ENCODE measurements at places on chromosomes 3 and 15. TPM values are rescaled to one million over a fixed set of nuclear protein-coding genes. Genes with fewer than 3 reads are reported as not detected.
A peak's percentile ranks its signal among the peaks of the same experiment; 100 is the strongest.

DNA sequence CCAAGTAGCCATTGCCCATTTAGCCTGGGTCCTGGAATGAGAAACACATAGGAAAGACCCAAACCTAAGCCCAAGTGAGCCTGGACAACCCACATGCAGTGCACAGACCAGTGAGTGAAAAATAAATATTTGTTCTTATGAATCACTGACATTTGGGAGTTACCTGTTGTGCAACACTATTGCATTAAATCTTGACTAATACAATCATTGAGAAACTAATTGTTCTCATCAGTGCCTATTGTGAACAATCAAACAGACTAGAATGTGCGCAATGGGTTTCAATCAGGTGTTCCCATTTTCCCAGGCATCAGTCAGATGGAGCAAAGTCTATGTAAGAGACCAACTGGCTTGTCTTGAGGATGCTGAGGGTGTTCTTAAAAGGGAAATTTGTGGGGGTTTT lies 54.7 kb upstream of the CNOT10 start:
- no peak for DNase-seq

- DNase-seq, result no peak
Measured at GRCh38 chr3:117788061-117788460, 1078.5 kb downstream of the TUSC7 start.

DNA sequence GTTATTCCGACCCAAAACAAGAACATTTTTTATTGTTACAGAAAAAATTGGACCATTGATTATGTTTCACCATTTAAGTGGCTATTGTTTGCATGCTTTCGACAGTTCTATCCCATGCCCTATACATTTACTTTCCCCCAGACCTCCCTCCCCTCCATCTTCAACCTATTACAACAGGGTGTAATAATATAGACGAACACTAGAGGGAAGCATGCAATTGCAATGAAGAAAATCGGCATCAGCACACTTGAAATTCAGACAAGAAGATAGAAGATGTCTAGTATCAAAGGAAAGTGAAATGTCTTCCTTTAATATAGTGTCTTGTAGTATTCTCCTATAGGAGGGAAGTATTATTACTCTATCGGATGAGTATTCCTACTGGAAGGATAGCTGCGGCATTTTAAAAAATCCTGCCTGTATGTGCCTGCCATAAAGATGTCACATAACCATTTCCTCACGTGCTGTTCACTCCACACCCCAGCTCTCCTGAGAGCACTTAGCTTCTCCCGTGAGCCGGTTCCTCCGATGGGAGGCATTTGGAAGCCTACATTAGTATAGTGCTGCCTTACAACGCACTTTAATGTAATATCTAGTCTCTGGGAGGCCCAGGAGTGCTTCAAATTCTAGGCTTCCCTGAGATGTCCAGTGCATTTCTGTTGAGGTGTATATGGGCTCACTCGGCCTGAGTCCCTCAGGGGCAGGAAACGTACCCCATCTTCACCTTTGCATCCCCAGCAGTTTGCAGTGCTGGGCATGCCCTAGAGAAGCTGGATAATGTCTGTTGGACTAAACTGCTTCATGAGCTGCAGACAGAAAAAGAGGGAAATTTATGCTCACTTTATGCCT lies 17.8 kb upstream of the ERICH6 start:
- no peak for DNase-seq

DNA sequence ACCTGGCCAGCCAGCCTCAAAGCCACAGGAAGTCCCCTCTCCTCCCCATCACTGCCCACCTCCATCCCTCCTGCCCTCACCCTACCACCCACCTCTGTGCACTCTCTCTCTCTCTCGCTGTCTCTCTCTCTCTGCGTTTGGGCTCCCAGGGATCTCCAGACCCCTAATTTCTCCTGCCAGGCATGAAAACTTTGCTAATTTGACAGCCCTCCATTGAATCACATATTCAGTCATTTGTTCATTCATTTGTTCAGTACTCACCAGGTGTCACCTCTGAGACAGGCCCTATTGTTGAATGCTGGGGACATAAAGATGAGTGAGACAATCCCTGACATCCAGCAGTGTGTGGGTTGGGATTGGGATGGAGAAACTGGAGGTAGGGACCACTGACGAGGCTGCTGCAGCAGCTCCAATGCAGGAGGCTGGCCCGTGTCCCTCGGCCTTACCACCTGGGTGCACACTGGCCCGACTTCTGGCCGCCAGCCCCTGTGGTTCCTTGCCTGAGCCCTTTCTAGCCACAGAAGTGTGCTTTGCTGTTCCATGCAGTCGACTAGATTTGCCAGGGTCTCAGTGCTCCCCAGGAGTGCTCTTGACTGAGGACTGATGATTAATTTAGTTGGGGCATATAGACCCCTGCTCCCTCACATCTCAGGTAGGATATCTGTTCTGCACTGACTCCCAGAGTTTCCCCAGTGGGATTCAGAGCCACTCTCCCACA lies 38.6 kb upstream of the TSEN2 start:
- no peak for DNase-seq

GRCh38 chr3:61774279-61774890 lies 213.0 kb downstream of the PTPRG start:
- DNase-seq, result no peak

DNA sequence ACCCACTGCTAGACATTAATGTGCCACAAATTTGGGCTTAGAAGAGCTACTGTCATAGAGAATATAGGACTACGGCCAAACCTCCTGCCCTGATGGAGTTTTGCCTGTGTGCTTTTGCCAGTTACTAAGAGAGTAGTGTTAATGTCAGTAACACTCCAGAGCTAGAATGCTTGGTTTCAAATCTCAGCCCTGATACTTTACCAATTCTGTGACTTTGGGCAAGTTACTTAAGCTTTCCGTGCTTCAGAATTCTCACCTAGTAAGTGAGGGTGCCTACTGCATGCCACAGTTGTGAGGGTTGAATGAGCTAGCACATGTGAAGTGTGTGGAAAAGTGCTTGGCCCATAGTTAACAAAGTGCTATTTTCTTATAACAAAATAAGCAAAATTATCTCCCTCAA lies 10.9 kb upstream of the ITGA11 start:
- no peak for DNase-seq

DNA sequence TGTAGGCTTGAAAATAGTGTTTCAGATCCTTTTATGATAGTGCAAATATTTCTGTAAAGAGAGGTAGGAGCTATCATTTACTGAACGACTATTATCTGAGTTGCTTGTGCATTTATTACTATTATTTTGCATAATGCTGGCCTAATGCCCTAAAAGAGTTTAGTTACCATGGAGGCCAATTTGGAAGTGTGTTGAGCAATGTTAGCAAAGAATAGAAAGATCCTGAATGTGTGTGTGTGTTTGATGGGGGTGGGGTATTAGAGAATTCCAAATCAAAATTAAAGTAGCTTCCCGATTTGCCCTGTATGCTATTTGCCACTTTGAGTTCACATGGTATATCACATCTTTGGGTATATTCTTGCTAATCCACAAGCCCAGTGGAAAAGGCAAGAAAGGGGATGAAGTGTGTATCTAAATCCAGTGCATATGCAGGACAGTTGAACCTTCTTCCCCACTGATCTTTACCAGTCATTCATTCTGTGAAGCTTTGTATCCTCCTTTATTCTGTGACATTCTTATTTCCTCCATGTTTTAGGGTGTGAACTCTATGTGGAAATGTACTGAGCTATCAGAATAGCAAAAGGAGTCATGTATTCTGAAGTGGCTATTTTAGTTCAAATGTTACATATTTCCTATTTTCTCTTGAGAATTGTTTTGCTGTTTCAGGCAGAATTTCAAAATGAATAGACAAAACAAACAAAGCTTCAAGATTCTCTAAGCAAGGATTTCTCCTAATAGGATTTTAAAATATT lies 45.7 kb upstream of the PLSCR5 start:
- no peak for DNase-seq

GRCh38 chr3:78792212-78792611 lies 975.6 kb downstream of the ROBO1 start:
- DNase-seq, result no peak

GRCh38 chr3:9135930-9136525 lies 113.4 kb downstream of the SRGAP3 start:
- no peak for DNase-seq

DNA sequence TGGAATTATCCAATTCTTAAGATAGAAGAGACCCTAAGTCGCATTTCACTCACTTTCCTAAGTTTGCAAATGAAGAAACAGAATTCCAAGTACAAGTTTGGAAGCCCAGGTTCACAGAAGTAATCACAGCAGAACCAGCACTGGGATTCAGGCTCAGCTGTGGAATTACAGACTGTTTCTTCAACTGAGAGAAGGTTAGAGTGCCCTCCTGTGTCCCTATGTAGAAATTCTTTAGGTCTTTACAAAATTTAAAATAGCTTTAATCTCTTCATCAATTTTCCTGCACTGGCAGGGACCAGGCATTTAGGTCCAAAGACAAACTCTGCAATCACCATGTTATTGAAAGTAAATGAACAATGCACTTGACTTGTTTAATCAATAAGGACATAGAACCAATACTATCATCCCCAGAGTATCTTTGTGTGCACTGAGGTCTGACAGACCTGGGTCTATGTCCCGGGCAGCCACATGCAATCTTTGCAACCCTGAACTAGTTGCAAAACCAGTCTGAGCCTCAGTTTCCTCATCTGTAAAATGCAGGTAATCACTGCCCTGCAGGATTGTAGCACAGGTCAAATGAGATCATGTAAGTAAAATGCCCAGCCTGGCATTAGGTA lies 96.3 kb upstream of the ZBED2 start:
- DNase-seq, result no peak

GRCh38 chr15:76075046-76075445 lies 15.3 kb downstream of the TMEM266 start:
- DNase-seq, result no peak

DNA sequence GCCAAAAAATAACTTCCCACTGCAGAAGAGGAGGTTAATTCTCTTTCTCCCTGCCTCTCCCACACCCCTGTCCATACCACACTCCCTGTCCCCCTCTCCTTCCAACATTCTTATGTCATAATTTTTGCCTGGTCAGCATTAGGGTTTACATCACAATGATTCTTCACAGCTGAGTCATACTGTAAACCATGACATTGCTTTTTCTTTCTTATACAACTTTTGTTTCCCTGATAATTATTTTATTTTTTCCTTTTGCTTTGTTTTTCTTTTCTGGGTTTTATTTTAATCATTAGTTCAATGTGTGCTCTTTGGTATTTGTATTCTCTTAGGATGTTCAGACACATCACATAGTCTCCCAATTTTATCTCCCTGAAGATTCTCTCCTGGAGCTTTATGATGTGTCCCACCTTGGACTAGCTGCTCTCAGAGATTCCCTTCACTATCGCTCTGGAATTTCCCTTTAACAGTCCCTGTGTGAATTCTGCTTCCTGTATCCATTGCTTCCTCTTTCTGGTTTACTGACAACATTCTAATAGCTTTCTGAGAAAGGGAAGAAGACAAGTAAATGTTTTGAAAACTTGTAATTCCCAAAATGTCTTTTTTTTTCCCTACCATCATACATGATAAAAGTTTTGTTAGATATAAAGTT lies 70.7 kb downstream of the SOX2 start:
- no peak for DNase-seq

DNA sequence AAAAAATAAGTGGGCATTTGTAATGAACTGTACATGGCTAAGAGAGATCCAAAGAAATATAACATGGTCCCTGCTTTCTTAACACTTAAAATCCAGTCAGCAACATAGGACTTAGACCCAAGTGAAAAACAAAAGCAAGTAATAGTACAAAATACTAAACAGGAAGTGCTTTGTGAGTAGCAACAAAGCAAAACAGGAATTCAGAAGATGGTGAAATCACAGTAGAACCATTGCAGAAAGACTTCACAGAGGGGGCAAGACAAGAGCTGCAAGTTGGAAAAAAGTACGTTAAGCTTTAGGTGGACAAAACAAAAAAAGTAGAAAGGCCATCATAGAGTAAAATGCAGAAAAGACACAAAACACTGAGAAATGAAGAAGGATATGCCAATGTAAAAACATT lies 116.0 kb downstream of the TBC1D5 start:
- DNase-seq, result no peak

- DNase-seq, result no peak
Measured at GRCh38 chr15:75989045-75989444, 23.2 kb downstream of the NRG4 start.

GRCh38 chr3:133113526-133113925 lies 75.3 kb downstream of the TMEM108 start:
- DNase-seq, result no peak

DNA sequence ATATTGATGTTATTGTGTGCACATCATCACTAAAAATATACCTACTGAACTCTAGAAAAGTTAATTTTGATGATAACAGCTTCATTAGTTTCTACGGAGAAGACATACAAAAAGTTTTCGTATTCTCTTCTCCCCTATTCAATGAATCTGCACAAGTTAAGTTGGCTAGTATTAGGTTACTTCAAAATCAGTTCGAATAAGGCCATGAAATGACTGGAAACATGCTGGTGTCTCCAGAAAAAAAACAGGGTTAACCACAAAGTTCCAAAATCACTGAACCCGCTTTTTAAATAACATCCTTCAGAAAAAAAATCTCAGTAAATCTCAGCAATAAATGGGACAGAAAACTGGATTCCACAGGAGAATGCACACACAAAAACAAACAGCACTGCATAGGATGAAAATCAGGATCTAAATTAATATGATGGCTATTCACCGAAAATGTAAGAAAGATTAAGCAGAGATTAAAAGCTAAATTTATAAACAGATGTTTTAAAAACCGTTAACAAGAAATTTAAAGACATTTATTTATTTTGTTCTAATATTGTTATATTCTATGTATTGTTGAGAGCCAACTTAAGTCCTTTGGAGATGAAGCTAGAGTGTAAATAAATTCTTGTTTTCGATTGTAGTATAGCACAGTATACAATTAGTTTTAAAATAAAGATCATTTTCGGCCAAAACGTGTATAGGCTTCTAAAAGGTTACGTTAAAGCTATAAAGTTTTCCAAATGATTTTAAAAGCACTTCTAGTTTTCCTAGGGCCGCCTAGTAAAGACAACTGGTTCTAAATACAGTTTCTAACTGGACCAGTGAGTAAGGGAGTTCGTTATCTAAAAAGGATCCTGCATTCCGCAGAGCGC lies 1.0 kb downstream of the IGSF11 start:
- DNase-seq, result no peak

- DNase-seq, result no peak
Measured at GRCh38 chr3:141306922-141307321, 61.4 kb upstream of the ZBTB38 start.

GRCh38 chr15:91522605-91523332 lies 330.7 kb upstream of the SLCO3A1 start:
- DNase-seq, result peak; percentile 36

- DNase-seq, result no peak
Measured at GRCh38 chr3:24316887-24317383, 177.7 kb downstream of the THRB start.

Gene ARNT2
- total RNA-seq, result not detected

Gene ADIPOQ
- not detected for total RNA-seq

Gene HIGD1A
- 44.5 TPM for total RNA-seq

Gene SHC4
- total RNA-seq, result 0.23 TPM

Gene ETV5
- 2.0 TPM for total RNA-seq

Gene CCDC9B
- 2.6 TPM for total RNA-seq

Gene ADAMTS17
- 7.3 TPM for total RNA-seq

Gene ZNF774
- 2.4 TPM for total RNA-seq

Gene HHATL
- not detected for total RNA-seq

Gene INKA1
- 1.3 TPM for total RNA-seq

Gene ALDH1A2
- 0.86 TPM for total RNA-seq

Gene CYP8B1
- total RNA-seq, result not detected

Data from activated naive CD8-positive, alpha-beta T cell treated with anti-CD3 and anti-CD28 coated beads, Interleukin-2, amount 10 ng/mL, durations not matched to agents 7 days and 5 days (primary cell).